Calu3 (cell line): ENCODE measurements at places on chromosomes 5 and 9. TPM values are rescaled to one million over a fixed set of nuclear protein-coding genes. Genes with fewer than 3 reads are reported as not detected.

- no peak for DNase-seq
These were observed 4.1 kb downstream of the NOTCH1 start for GRCh38 chr9:136541709-136542108.

DNA sequence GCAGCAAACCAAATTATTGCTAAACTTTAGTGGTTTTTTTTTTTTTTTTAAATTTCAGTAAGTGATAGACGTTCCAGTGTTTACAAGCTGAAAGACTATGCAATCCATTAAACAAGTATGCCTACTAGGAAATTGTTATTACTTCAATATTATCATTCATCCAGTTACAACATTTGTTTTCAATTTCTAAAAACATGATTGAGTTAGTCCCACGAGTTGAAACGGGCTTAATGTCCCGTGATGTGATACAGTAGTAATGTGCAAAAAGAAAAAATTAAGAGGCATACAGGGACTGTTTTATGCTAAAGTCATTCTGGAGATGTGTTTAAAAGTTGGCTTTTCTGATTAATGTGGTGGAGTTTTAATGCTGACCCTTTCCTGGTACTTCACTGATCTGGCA is 550.3 kb upstream of the DMAC1 start:
- no peak for DNase-seq

- DNase-seq = peak; percentile 68
These were observed 32.6 kb upstream of the PLAC8L1 start for GRCh38 chr5:146137967-146138403.

DNA sequence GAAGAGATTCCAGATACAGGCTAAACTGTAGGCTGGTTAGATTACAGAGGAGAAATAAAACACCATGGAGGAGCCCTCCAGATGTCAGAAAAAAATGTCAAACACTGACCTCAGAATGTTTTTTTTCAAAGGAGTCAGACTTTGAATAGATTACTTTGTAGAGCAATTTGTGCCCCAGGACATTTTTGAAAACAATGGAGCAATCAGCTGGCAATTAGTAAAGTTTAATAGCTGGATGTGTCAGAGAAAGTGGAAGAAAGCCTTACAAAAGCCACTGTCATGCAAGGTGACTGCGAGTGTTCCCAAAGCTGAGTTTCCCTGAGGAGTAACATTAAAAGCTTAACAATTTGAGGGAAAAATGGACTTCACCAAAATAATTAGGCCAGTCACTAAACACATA is 417.8 kb upstream of the CTNND2 start:
- DNase-seq = no peak

The FCN2 gene
- total RNA-seq = not detected in 2 replicates

The PCDHA13 gene
- total RNA-seq = 2.0 and 2.3 TPM in 2 replicates

The SLC28A3 gene
- 10.7 and 18.3 TPM in 2 replicates for total RNA-seq

The TRPM3 gene
- not detected in 2 replicates for total RNA-seq
